Right renal pelvis (tissue), 4 donors: ENCODE measurements at places on chromosomes 2 and 18. TPM values are rescaled to one million over a fixed set of nuclear protein-coding genes. Genes with fewer than 3 reads are reported as not detected.

GRCh38 chr2:61670591-61671501 lies 132.7 kb upstream of the XPO1 start:
- no peak for DNase-seq

GRCh38 chr2:238326801-238327365 lies 6.6 kb downstream of the TRAF3IP1 start:
- DNase-seq: no peak

DNA sequence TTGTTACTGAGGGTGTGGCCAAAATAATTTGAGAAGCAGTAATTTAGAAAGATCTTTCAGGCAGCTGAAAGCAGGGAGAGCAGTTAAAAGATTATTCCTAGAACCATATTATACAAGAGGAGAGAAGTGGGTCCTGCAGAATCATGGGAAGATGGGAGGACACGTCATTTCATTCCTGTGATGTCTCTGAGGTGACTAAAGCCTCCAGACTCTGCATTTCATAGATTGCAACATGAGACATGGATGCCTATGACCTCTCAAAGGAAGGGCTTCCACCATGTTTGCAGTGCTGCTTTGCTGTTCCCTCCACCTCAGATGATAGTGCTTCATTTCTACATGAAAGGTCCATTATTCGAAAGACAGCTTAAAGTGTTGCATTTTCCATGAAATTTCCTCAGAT lies 788.4 kb downstream of the TSN start:
- no peak for DNase-seq

DNA sequence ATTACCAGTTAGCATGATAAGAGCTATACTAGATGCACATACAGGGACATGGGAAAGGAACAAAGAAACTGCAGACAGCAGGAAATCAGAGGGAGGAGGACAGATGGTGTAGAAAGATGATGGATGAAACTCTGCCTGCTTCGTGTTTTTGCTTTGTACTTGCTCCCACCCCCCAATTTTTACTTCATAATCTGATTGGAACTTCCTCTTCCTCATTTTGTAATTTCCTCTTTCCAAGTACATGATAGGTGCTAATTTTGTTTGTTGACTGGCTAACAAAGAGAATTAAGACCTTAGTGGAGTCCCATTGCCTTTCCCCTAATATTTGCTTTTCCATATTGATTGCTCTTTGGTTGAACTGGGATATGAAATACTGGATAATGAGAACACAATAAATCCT lies 76.0 kb upstream of the PELI1 start:
- no peak for DNase-seq

DNA sequence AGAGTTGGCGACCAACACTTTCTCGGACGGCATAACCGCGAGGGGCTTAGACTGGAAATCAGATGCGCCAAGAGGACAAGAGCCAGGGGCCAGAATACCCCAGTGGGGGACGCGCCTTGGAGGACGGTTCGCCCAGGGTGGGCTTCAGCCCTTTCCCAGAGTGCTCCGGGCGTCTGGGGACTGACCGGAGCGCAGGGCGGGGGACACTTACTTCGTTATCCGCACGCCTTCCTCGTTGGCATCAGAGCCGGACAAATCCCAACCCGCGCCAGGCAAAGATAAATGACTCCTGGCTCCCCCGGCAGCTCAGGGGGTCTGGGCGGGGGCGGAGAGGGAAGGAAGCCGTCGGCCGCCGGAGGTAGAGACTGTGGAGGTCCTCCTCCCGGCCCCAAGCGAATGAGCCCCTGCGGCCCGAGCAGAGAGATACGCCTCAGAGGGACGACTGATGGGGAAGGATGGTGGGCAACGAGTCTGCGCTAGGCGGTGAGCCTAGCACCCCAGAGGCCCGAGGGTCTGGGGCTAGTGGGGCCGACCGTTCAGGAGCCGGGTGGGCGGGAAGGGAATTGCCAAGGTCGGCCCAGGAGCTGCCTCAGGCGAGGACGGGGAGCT lies 4.7 kb upstream of the SATB2 start:
- no peak for DNase-seq

PRSS56 gene
- not detected for polyA plus RNA-seq

ZNF396 gene
- polyA plus RNA-seq: 6.5 TPM
